ENCODE measurements at places on chromosomes 13 and 19.

DNA sequence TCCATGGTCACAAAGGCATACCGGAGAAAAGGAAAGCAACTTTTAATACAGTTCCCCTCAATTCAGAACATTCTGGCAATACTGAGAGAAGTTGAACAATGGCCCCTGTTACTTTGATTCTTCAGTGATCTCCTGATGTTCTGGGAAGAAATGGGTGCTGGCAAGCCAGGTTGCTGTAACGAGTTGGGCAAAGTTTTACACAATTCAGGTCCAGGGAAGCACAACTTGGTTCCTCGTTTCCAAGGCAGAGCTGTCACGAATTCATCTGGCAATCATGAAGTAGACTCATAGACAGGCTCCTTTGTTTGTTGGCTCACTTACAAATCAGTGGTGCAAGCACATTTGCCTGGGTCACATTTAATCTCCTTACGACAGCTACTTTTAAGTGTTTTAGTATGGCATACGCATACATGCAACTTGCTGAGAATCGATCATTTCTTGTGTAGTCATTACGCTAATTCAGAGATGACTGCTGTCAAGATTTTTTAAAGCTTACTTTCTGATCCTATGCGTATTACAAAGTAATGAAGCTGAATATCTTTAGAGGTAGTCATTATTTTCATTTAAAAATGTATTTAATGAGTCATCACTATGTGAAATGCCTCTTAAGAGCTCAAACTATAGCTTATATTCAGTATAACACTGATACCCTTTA lies 174.7 kb downstream of the GPC5 start:
- DNase-seq: no peak

- DNase-seq: no peak
These were observed 27.8 kb downstream of the AP1M1 start for GRCh38 chr19:16225279-16226183.

GRCh38 chr13:24092108-24092507 lies 68.4 kb upstream of the SPATA13 start:
- no peak for DNase-seq

- no peak for DNase-seq
These were observed 10.1 kb downstream of the COG3 start for GRCh38 chr13:45474584-45475454.

DNA sequence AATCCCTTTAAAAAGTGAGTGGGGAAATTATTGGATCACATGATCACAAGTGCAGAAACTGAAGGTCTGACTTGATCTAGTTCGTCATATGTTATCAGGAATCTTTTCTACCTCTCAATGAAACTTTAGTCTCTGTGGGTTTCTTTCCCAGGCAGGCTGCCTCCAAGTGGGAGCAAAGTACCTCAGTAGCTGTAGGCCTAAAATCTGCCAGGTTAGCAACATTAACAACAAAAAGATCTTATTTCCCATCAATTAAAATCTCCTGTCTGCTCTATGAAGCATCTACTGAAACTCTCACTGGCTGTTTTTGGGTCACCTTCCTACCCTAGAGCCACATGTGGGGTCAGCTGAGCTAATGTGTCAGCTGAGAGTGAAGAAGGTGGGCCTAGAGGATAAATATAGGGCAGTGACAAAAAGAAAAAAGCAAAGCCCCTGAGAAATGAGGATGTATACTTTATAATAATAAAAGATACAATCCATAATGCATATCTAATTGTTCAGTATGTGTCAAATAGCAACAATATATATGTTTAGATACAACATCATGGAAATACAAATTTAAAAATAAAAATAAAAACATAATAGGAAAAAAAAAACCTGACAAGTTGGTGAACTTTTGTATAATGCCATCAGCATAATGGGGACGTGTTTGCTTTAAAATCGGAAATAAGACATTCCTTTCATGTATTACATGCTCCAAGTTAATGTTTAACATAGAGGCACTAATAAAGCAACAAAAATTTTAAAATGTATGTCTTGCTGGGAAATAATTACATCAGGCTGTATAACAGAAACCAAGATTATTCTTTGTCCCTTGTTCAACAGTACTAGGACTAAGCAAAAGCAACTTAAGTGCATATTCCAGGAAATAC lies 141.1 kb downstream of the GPC5 start:
- DNase-seq: no peak

GRCh38 chr19:22918221-22918620 lies 84.8 kb downstream of the ZNF728 start:
- no peak for DNase-seq

DNA sequence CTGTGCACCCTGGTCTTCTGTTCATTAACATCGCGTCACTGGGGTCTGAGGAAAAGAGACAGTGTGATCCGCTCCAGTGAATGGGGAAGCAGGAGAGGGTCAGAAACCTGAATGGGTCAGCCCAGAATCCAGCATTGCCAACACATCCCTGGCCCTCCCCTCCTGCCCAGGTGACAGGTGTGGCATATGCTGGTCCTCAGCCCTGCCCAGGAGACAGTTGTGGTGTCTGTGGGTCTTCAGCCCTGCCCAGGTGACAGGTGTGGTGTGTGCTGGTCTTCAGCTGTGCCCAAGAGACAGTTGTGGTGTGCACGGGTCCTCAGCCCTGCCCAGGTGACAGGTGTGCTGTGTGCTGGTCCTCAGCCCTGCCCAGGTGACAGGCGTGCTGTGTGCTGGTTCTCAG lies 8.0 kb downstream of the TFDP1 start:
- no peak for DNase-seq

- no peak for DNase-seq
These were observed 60.4 kb upstream of the OBI1 start for GRCh38 chr13:78719367-78719766.

DNA sequence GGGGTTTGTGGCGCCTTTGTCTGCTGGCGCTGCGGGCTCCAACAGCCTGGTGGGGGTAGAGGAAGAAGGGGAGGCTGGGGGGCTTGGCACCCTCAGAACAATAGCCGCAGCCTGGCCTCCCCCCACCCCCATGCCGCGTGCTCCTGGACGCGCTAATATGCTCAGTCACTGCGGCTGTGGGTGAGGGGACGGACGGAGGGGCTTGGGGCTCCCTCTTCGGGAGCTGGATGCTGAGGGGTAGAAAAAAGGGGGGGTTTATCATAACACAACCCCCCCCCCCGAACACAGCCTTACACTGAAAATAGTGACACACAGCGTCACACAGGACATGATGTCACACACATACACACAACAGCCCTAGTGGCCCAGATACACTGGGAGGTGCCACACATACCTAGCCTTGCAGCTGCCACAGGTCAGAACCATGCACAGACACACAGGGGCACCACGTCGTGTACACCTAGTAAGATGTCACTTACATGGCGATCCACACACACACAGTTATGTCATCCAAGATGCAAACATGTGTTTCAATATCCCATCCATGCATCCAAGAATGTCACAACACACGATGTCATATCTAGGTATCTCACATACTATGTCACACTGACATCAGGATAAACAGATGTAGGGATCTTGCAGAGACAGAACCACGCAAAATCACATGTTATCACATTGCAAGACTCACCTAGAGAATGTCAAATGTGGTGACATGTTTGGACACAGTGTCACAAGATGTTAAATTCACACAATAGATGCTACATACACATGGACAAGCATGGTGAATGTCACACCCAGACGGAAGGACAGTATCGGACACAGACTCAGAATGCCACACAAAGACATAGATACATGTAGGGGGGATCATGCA lies 806 bp downstream of the MAST1 start:
- DNase-seq: no peak

DNA sequence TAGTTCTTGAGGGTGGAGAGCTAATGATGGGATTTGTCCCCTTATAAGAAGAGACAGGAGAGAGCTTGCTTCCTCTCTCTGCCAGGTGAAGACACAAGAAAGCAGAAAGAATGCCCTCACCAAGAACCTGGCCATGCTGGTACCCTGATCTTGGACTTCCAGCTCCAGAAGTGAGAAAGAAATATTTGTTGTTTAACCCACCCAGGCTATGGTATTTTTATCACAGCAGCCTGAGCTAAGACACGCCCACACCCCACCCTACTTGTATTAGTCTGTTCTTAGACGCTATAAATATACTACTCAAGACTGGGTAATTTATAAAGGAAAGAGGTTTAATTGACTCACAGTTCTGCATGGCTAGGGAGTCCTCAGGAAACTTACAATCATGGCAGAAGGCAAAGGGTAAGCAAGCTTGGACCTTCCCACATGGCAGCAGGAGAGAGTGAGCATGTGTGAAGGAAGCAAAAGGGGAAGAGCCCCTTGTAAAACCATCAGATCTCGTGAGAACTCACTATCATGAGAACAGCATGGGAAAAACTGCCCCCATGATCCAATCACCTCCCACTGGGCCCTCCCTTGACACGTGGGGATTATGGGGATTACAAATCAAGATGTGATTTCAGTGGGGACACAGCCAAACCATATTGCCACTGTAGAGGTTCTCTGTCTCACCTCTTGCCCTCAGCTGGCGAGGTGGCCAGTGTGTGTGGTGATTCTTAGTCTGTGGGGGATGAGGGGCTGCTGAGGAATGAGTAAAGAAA lies 57.4 kb upstream of the RCBTB2 start:
- DNase-seq: no peak

GRCh38 chr19:5343848-5344247 lies 3.2 kb upstream of the PTPRS start:
- no peak for DNase-seq

- peak; percentile 100 for DNase-seq
These were observed at the start of gene ZSCAN22 for GRCh38 chr19:58326914-58327726. TSS of gene ZSCAN22 (plus strand) at chr19:58326994. CDS start at chr19:58334803, 7,809 bp downstream.

- DNase-seq: no peak
These were observed 15.0 kb downstream of the KATNAL1 start for GRCh38 chr13:30292325-30292724.

GRCh38 chr19:47228168-47228936 lies 2.6 kb downstream of the BBC3 start:
- no peak for DNase-seq

DNA sequence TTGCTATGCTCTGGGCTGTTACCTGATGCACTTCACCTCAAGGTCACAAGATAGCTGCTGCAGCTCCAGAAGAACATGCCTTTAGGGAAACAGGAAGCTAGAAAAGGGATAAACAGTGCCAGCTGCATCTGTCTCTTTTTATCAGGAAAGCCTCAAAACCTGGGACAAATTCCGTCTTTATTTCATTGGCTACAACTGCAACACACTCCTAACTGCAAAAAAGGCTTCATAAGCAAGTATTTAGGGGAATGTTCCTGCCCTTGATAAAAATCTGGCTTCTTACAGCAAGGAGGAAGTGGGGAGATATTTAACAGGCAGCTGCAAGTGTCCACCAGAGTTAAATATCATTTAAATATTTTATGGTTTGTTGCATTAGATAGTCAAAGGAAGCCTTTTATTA lies 34.2 kb upstream of the SERTM1 start:
- DNase-seq: no peak

- DNase-seq: no peak
These were observed 1315.4 kb downstream of the PCDH9 start for GRCh38 chr13:65914716-65915115.

- DNase-seq: no peak
These were observed 7.2 kb upstream of the TEX101 start for GRCh38 chr19:43407416-43408005.

DNA sequence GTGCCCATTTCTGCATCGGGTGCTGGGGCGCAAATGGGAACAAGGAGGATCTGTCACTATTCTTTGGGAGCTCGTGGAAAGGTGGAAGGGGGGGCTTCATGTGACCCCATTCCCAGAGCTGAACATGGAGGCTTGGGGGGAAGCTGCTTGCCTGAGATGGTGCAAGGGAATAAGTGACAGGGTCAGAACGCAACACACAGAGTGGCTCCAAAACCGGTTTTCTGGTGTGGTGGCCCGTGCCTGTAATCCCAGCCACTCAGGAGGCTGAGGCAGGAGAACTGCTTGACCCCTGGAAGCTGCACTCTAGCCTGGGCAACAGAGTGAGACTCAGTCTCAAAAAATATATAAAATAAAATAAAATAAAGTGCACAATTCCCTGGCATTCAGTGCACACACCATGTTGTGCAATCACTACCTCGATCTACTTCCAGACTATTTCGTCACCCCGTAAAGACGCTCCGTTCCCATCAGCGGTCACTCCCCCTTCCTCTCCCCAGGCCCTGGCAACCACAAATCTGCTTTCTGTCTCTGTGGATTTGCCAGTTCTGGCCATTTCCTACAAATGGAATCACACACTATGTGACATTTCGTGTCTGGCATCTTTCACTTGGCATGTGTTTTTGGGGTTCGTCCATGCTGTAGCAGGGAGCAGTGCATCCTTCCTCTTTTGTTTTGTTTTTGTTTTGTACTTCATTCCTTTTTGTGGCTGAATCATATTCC lies 18.2 kb upstream of the COMP start:
- DNase-seq: no peak

GRCh38 chr19:45350477-45351058 lies 10.0 kb downstream of the KLC3 start:
- no peak for DNase-seq

- no peak for DNase-seq
These were observed 41.4 kb downstream of the ZNF726 start for GRCh38 chr19:23956051-23956450.

GRCh38 chr19:29524912-29525831 lies 622 bp upstream of the VSTM2B start:
- peak; percentile 55 for DNase-seq

- no peak for DNase-seq
These were observed 10.6 kb upstream of the RAB20 start for GRCh38 chr13:110571896-110572777.

DNA sequence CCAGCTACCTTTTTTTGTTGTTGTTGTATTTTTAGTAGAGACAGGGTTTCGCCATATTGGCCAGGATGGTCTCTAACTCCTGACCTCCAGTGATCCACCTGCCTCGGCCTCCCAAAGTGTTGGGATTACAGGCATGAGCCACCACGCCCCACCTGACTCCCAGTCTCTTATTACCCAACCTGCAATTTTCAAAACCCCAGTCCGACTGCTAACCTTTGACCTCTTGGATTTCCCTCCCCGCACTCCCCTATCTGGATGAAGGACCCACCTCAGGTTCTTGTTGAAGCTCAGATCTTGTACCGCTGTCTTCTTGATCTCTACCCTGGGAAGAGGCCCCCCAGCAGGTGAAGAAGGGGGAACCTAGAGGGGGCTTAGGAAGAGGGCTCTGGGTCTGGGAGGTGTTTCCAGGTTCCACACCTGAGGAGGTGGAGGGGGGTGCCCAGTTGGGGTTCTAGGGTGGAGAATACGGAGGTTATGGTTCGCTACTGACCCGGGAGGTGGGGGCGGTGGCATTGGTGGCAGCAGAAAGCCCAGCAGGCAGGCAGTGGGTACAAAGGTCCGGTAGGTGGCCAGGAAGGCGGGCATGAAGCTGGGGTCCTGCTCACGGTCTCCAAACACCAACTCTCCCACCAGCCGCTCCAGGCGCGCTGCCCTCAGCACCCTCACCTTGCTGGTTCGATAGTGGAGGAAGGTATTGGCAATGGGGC lies 2.6 kb downstream of the RGL3 start:
- no peak for DNase-seq

GRCh38 chr13:84646957-84647356 lies 764.7 kb upstream of the SLITRK1 start:
- no peak for DNase-seq

- no peak for DNase-seq
These were observed 636.2 kb upstream of the KLF12 start for GRCh38 chr13:74770361-74770760.
